ENCODE measurements at places on chromosomes 7 and 10.

GRCh38 chr10:101609481-101609880 lies 21.4 kb downstream of the DPCD start:
- peak; percentile 4 for DNase-seq

DNA sequence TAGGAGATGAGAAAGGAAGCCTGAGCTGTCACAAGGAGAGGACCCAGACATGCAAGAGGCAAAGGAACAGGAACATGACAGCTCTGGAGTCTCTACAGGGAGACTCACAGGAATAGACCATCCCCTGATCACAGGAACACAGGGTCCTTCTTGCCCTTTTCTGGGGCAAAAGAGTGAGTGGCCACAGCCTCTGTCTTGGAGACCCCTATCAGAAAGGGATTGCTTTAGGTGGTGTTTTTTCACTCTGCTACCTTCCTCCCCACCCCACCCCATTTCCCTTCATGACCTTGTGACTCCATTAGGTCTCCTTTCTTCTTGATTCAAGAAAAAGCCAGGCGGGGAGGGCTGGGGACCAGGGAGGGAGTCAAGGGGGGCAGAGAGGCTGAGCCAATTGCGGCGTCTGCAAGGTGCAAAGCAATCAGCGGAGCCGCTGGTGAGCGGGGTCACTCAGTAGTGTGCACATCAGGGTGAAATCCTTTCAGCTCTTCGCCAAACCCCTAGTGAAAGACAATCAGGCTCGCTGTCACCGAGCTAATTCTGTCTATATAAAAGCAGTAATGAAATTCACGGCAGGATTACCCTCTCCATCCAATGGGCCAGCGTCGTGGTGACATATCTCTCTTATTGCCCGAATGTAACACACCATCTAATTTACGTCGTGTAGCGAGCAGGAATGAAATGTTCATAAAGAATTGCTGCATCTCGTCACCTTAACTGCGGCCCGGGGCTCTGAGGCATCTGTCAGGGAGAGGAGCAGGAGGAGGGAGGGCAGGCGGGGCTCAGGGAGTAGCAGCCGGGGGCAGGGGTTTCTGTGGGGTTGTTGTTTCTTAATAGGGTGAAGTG lies 31.5 kb upstream of the BTRC start:
- no peak for DNase-seq

GRCh38 chr7:79664884-79665676 lies 211.6 kb upstream of the MAGI2 start:
- peak; percentile 80 for DNase-seq

- no peak for DNase-seq
These were observed 172.6 kb downstream of the SKIDA1 start for GRCh38 chr10:21352886-21353285.

GRCh38 chr7:69781412-69781846 lies 183.2 kb downstream of the AUTS2 start:
- DNase-seq, result no peak

Measured in cardiac septum (tissue), 1 donor.